Placental pericyte (primary cell): ENCODE measurements at places on chromosomes 5 and 9. TPM values are rescaled to one million over a fixed set of nuclear protein-coding genes. Genes with fewer than 3 reads are reported as not detected.

The MPDZ gene
- total RNA-seq = 47.1 and 58.0 TPM in 2 replicates

The LRSAM1 gene
- 10.9 and 14.2 TPM in 2 replicates for total RNA-seq

The KCNV2 gene
- total RNA-seq = not detected in 2 replicates

The INSL6 gene
- 0.22 TPM in 1 of 2 replicates, not detected in the other for total RNA-seq

The PTGER4 gene
- 2.2 and 13.0 TPM in 2 replicates for total RNA-seq

The HAVCR1 gene
- 0.88 TPM in 1 of 2 replicates, not detected in the other for total RNA-seq

The FAM153A gene
- total RNA-seq = not detected in 2 replicates

The PRDM9 gene
- total RNA-seq = not detected in 2 replicates

The TLR4 gene
- 2.0 and 6.3 TPM in 2 replicates for total RNA-seq

The PCDHA12 gene
- total RNA-seq = under 0.01 and 0.14 TPM in 2 replicates

The SLC34A3 gene
- total RNA-seq = not detected in 2 replicates

The NUDCD2 gene
- total RNA-seq = 2.6 and 5.4 TPM in 2 replicates

The ECM2 gene
- total RNA-seq = 0.29 and 1.5 TPM in 2 replicates

The ZNF454 gene
- 0.86 and 2.0 TPM in 2 replicates for total RNA-seq

The CORO2A gene
- 0.44 and 1.1 TPM in 2 replicates for total RNA-seq

The BAAT gene
- total RNA-seq = 0.14 TPM in 1 of 2 replicates, not detected in the other

The JADE2 gene
- 58.2 and 79.6 TPM in 2 replicates for total RNA-seq

The PLPP7 gene
- total RNA-seq = 4.3 and 5.5 TPM in 2 replicates

The MSX2 gene
- 7.0 and 8.8 TPM in 2 replicates for total RNA-seq
